Stimulated activated CD8-positive, alpha-beta memory T cell treated with anti-CD3 and anti-CD28 coated beads, Interleukin-7, amount 100 ng/mL, for 1 hour (primary cell): ENCODE measurements at places on chromosomes 4 and X.

GRCh38 chrX:85941275-85941674, 106.1 kb downstream of the CHM start:
- no peak for DNase-seq

DNA sequence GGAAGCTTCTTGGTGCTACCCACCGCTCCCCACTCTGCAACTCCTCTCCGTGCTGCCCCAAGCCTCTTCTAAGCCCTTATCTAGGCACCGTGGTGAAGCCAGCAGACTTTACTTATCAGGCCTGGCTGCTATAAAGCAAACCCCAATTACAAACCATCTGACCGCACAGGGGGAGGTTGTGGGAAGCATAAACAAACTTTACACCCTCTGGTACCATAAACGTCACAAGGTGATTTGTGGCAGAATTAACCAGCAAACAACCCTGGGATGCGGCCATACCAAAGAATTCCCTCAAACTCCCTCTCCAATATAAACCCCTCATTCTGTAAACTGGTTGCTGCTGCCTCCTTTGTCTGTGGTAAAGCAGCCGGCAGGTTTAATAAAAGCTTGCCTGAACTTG, 55.2 kb downstream of the MAGEC2 start:
- no peak for DNase-seq

DNA sequence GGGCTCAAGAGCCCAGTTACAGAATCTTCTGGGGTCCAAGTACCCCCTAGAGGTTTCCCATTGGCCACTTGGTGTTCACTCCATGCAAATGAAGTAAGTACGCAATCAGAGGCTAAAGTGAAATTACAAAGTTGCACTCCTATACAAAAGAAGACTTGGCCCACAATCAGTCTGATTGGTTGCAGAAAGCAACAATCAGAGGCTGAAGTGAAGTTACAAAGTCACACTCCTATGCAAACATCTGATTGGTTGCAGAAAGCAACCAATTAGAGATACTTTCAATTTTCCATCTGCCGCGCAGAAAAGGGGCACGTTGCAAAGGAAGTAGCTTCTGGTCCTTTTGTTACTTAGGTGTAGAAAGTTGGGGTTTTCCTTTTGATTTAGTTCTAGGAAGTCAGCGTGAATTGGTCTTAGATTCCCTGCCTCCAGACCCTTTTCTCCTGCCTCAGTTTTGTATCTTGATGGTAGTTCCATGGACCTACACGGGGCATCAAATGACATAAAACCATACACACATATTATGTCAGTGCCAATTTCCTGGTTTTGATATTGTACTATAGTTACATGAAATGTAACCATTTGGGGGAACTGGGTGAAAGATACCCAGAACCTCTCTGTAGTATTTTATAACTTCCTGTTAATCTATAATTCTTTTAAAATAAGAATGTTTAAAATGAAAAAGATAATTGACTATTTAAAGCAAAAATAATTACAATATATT, 12.4 kb upstream of the PIN4 start:
- DNase-seq = no peak

DNA sequence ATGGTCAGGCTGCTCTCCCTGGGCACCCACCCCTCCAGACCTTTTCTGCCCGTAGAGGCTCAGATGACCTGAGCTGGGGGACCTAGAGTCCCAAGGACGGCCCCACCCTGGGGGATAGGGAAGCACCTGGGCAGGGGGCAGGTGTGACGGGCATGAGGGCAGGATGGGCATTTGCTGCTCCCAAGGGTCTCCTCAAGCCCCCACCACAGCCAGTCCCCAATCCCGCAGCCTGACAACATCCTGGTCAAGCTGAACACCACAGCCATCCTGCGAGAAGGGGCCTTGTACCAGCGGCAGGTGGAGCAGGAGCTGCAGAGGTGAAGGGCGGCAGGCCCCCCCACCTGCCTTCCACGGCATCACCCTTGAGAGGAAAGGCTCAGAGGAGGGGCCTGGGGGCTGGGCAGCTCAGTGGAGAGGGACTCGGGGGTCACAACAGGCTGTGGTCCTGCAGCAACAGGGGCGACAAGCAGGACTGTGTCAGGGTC, 17.8 kb upstream of the RNF4 start:
- DNase-seq = no peak

DNA sequence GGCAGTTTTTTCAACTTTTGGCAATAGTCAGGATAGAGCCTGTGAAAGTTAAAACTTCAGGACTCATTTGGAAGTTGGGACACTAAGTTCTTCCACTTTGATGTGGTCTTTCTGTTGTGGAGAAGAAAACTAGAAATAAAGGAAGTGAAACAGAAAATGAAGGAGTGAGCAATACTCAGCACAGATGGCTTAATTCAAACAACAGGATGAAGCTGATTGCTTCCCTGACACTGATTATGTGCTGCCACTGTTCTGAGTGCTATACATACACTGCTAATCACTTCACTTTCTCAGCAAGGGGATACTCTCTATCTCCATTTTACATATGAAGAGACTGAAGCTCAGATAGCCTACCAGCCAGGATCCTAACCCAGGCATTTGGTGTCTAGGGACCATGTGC, 235.1 kb upstream of the CPEB2 start:
- DNase-seq = no peak

- no peak for DNase-seq
Observed at GRCh38 chrX:20143111-20143510, 1.5 kb upstream of the EIF1AX start.

- DNase-seq = no peak
Observed at GRCh38 chrX:23898412-23898959, 9.3 kb downstream of the APOO start.
